ENCODE measurements at places on chromosomes 1 and 21.

- DNase-seq = no peak
Measured at GRCh38 chr1:219717536-219717935, 104.6 kb upstream of the ZC3H11B start.

- no peak for DNase-seq
Measured at GRCh38 chr1:108913105-108913948, 36.5 kb downstream of the GPSM2 start.

DNA sequence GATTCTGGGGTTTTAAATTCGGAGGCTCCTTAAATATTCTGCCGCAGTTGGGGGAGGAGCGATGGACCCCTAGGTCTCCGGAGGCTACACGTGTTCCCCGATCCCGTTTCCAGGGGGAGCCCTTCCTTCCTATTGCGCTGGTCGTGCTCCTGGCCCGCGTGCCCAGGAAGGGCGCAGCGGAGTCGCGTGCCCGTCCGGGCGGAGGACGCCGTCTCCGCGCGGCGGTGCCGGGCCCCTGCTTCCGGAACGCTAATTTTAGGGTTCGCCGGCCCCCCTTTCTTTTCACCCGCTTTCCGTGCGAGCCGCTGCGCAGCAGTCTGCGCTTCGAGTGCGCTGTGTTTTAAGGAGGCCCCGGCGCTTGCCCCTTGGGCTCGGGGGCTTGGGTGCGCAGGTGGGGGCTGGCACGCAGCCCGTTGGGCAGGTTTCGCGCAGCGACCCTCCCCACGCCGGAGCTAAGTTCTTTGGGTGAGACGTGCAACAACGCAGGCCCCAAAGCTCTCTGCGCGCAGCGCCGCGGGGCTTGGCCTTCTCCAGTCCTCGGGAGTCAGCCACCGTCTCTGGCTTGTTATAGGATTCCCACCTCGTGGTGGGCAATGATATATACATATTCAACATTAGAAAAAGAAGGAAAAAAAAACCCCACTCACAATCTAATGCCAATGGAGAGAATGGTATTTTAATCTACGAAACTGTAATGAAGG is 43.5 kb upstream of the DNAJC6 start:
- DNase-seq = no peak

GRCh38 chr1:55970526-55971110 is 608.7 kb downstream of the PLPP3 start:
- DNase-seq = no peak

DNA sequence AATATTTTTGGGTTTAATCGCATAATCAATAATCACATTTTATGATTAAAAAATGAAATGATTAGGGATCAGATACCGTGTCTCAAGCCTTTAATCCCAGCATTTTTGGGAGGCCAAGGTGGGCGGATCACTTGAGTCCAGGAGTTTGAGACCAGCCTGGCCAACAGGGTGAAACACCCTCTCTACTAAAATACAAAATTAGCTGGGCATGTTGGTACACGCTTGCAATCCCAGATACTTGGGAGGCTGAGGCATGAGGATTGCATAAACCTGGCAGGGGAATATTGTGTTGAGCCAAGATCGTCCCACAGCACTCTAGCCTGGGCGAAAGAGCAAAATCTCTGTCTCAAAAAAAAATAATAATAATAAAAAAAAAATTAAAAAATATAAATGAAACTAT is 1581.4 kb downstream of the KCNT2 start:
- no peak for DNase-seq
